ENCODE measurements at places on chromosomes 16 and 17. TPM values are rescaled to one million over a fixed set of nuclear protein-coding genes. Genes with fewer than 3 reads are reported as not detected.
A peak's percentile ranks its signal among the peaks of the same experiment; 100 is the strongest.

PRRT2 gene
- total RNA-seq: 0.89 TPM

ADAD2 gene
- total RNA-seq: 0.54 TPM

ANTKMT gene
- total RNA-seq: 109 TPM

FBXL19 gene
- 24.0 TPM for total RNA-seq

MTSS2 gene
- total RNA-seq: 39.8 TPM

SHBG gene
- 0.83 TPM for total RNA-seq

OTOP3 gene
- not detected for total RNA-seq

LRRC36 gene
- not detected for total RNA-seq

MT3 gene
- not detected for total RNA-seq

DNA sequence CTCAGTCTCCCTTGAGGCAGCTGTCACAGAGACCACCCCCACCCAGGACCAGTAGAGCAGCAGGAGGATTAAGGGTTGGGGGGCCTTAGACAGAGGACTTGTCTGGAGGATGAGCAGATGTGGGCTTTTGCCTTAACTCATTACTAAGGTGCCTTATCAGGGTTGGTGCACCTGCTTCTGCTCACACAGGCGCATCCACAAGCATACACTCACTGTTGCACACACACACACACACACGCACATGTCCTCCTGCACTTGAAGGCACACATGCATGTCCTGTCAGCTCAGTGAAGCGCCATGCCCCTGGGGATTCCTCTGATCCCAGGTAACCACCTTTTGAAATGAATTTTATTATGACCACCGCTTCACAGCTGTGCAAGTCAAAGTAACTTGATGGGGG, 1.2 kb downstream of the GFAP start:
- no peak overlapping the region for H3K27ac ChIP-seq
- H3K36me3 ChIP-seq: no peaks in the 10 kb centered on the region
- no peaks in the 10 kb centered on the region for H3K27me3 ChIP-seq

DNA sequence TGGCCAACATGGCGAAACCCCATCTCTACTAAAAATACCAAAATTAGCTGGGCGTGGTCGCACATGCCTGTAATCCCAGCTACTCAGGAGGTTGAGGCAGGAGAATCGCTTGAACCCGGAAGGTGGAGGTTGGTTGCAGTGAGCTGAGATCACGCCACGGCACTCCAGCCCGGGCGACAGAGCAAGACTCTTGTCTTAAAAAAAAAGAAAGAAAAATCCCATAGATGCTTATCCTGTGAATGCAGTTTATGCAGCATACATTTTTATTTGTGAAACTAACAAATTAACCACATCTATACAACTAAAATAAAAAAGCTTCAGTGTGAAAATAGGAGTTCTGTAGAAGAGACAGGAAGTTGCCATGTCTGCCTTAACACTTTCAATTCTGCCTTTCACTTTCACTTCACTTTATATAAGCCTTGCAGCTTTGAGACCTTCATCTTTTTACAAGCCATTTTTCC, 7.1 kb downstream of the IGSF6 start:
- DNase-seq: no peak
- no peak overlapping the region for H3K27ac ChIP-seq
- no peaks in the 10 kb centered on the region for H3K4me1 ChIP-seq
- H3K4me3 ChIP-seq: no peak overlapping the region

DNA sequence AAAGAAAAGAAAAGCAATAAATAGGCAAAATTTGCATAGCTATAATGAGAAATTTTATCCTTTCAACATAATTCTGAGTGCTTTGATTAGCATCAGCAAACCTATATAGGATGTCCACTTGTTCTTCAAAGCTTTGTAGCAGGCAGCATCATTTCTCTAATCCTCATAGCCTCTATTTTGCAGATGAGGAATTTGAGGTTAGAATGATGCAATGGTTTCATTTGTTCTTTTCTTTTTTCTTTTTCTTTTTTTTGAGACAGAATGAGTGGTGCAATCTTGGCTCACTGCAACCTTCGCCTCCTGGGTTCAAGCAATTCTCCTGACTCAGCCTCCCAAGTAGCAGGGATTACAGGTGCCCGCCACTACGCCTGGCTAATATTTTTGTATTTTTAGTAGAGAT, 594.4 kb downstream of the TOX3 start:
- no peak overlapping the region for H3K4me3 ChIP-seq
- no peak for DNase-seq
- no peaks in the 10 kb centered on the region for H3K4me1 ChIP-seq
- H3K27ac ChIP-seq: no peak overlapping the region
- no peaks in the 10 kb centered on the region for H3K27me3 ChIP-seq

DNA sequence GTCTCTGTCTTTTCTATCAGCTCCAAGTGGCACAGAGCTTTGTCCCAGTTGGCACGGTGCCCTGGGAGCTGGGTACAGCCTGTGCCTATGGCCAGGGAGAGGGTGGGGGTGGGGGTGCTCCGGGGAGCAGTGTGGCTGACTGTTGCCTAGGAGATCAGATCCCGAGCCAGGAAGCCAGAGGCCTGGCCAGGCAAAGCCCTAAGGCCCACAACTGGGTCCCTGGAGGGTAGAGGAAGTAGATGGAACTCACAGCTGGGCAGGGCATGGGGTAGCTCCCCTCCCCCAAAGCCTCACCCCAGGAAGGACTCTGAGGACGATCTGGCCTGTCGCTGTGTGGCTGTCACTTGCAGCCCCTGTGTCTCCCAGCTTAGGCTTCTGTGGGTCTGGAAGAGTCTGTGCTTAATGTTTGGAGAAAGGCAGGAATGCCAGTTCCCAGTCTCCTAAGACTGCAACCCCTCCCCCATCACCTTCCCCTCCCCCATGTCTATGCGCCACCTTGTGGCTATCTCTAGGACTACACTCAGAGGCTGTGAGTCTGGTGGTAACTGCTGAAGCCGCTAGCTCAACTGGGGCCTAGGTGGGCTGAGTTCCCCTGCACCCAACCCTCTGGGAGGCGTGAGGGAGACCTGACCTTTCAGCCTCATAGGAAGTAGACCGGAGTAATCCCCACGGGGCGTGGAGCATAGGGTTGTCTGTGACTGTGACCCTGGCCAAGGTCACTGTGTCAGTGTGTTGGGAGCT, 12.6 kb downstream of the THRA start:
- H3K36me3 ChIP-seq: no peaks in the 10 kb centered on the region
- peaks cover 70% of the 10 kb centered on the region for H3K4me1 ChIP-seq
- no peaks in the 10 kb centered on the region for H3K27me3 ChIP-seq
- H3K27ac ChIP-seq: peak overlapping the region; percentile 94
- DNase-seq: peak; percentile 97
- no peak overlapping the region for H3K4me3 ChIP-seq

DNA sequence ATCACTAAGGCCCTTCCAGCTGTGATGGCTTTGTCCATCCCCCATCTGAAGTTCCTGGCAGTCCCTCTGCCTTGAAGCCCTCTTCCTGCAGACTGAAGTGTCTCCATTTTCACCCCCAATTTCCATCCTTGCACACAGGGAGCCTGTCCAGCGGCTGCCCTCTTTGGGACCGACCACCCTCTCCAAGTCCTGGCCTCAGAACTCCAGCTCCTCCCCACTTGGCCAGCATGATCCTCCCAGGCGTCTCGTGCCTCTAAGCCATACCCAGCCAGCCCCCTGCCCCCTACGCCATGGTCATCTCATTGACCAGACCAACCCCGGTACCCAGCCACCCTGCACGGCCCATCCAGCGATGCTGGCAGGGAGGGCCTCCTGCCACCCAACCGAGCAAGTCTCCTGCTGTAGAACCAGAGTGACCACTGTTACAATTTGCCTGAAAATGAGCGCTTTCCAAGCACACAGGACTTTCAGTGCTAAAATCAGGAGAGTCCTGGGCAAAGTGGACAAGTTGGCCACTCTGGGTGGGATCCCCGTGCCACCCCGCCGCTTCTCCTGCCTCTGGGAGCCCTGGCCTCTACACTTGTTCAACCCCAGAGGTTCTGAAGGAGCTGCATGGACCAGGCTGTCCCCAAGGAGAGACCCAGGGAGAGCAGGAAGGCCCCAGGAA, 362.0 kb downstream of the SEC14L1 start:
- no peaks in the 10 kb centered on the region for H3K27me3 ChIP-seq
- no peak overlapping the region for H3K27ac ChIP-seq
- no peaks in the 10 kb centered on the region for H3K4me1 ChIP-seq
- H3K36me3 ChIP-seq: no peaks in the 10 kb centered on the region
- H3K4me3 ChIP-seq: no peak overlapping the region
- DNase-seq: no peak

GRCh38 chr16:898761-899682, 71.8 kb downstream of the LMF1 start:
- H3K36me3 ChIP-seq: no peaks in the 10 kb centered on the region
- no peak for DNase-seq
- no peak overlapping the region for H3K27ac ChIP-seq

DNA sequence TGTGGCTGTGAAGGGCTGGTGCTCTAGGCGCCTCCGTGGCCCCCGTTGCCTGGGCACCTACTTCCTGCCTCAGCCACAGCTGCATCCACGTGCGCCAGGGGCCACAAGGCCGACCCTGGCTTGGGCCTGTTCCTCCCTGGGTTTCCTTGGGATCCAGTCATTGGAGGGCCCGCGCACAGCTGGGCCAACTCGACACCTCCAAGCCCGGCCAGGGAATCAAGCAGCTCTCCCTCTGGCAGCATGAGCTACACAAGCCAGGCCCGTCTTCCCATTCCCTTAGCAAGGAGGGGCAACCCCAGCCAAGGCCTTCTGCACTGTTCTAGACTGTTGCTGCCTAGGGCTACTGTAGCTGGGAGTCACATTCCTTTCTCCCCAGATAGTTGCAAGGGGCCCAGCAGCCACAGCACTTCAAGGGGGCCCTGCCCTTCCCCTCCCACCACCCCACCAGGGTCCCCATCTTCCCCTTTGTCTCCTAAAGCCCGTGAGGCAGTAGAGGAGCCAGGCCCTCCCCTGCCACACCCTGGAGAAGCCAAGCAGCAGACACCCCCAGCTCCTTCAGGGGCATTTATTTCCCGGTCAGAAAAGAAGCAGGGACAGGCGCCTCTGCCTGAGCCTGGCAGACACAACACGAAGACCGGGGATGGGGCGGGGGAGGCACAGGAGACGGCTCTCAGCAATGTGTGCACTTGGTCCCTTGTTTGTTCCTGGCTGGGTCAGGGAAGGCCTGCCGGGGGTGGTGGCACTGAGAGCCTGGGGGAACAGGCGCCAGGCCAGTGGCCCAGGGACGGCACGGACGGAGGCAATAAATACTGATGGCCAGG, 3.8 kb downstream of the ARHGDIA start:
- peaks cover 36% of the 10 kb centered on the region for H3K4me1 ChIP-seq
- H3K27ac ChIP-seq: no peak overlapping the region
- H3K36me3 ChIP-seq: peaks cover 22% of the 10 kb centered on the region

GRCh38 chr17:20771104-20771503, 191.6 kb downstream of the CDRT15L2 start:
- no peaks in the 10 kb centered on the region for H3K27me3 ChIP-seq
- peaks cover 6% of the 10 kb centered on the region for H3K4me1 ChIP-seq
- H3K4me3 ChIP-seq: no peak overlapping the region

- no peaks in the 10 kb centered on the region for H3K4me1 ChIP-seq
- no peak for DNase-seq
- no peaks in the 10 kb centered on the region for H3K27me3 ChIP-seq
- H3K27ac ChIP-seq: no peak overlapping the region
- H3K4me3 ChIP-seq: no peak overlapping the region
Measured at GRCh38 chr16:10896165-10896564, 19.2 kb downstream of the CIITA start.

DNA sequence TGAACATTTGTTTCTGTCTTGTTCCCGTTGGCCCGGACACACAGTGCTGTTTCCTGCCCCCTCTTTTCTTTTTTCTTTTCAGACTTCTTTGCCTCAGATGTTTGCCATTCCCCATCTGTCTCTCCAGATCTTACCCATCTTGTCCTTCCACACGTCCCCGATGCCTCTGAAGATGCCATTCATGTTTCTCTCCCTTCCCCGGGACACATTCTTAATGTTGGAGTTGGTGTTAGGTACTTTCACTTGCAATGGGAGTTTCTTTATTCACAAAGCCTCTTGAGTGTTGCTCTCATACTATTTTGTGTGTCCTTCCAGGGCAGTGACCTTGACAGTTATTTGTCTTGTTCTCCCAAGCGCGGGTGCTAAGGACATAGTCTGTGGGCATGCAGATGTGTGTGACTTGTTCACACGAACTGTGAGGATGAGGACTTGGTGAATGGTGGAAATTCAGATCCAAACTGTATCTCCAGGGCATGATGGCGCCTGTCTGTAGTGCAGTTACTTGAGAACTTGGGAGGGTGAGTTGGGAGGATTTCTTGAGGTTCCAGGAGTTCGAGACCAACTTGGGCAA, 8.3 kb downstream of the SEC14L1 start:
- H3K4me1 ChIP-seq: peaks cover 57% of the 10 kb centered on the region
- peak; percentile 62 for DNase-seq
- H3K27me3 ChIP-seq: no peaks in the 10 kb centered on the region
- H3K36me3 ChIP-seq: peaks cover 11% of the 10 kb centered on the region

- no peak overlapping the region for H3K4me3 ChIP-seq
- no peak overlapping the region for H3K27ac ChIP-seq
- H3K27me3 ChIP-seq: no peaks in the 10 kb centered on the region
- H3K4me1 ChIP-seq: peaks cover 3% of the 10 kb centered on the region
- no peaks in the 10 kb centered on the region for H3K36me3 ChIP-seq
- DNase-seq: peak; percentile 66
Measured at GRCh38 chr16:14409563-14409962, 220.5 kb downstream of the PARN start.

DNA sequence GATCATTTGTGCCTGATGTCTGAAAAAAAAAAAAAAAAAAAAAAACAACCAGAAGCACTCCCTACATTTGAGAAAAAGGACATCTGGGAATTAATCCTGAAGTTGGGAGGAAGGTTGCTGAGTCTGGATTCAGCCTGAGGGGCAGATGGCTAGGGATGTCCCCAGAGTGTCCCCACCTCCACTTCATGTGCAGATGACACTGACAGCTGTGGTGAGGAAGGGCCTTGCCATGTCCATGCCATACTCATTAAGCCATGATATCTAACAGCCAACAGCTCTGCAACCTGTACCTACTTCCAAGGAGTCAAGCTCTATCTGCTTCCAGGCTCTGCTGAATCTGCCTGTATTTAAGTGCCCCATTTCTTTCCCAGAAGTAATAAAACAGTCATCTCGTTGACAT, 356.0 kb downstream of the CA10 start:
- no peak for DNase-seq
- H3K27me3 ChIP-seq: no peaks in the 10 kb centered on the region
- H3K36me3 ChIP-seq: no peaks in the 10 kb centered on the region
- no peaks in the 10 kb centered on the region for H3K4me1 ChIP-seq
- no peak overlapping the region for H3K4me3 ChIP-seq
- H3K27ac ChIP-seq: no peak overlapping the region

DNA sequence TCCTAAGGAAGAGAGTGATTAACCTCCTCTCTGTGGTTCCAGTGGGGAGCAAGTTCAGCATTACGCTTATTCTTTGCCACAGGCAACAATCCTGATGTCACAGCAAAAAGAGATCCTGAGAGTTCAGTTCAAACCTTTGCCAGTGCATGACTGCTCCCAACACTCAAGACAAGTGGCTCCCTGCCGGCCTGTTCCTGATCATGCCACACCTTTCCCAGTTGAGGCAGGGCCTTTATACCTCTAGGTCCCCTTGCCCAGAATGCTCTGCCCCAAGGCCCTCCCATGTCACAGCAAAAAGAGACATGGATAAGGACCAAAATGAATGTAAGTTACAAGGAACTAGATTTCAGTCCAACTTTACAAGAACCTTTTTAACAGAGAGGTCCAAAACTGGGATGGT, 31.0 kb upstream of the ARHGAP23 start:
- no peak overlapping the region for H3K27ac ChIP-seq
- H3K36me3 ChIP-seq: peaks cover 41% of the 10 kb centered on the region
- H3K4me1 ChIP-seq: no peaks in the 10 kb centered on the region
- H3K27me3 ChIP-seq: no peaks in the 10 kb centered on the region
- H3K4me3 ChIP-seq: no peak overlapping the region

Measured in thyroid gland (tissue), 4 donors.